Activated CD8-positive, alpha-beta memory T cell treated with anti-CD3 and anti-CD28 coated beads for 48 hours (primary cell): ENCODE measurements at places on chromosomes 6 and 20.

DNA sequence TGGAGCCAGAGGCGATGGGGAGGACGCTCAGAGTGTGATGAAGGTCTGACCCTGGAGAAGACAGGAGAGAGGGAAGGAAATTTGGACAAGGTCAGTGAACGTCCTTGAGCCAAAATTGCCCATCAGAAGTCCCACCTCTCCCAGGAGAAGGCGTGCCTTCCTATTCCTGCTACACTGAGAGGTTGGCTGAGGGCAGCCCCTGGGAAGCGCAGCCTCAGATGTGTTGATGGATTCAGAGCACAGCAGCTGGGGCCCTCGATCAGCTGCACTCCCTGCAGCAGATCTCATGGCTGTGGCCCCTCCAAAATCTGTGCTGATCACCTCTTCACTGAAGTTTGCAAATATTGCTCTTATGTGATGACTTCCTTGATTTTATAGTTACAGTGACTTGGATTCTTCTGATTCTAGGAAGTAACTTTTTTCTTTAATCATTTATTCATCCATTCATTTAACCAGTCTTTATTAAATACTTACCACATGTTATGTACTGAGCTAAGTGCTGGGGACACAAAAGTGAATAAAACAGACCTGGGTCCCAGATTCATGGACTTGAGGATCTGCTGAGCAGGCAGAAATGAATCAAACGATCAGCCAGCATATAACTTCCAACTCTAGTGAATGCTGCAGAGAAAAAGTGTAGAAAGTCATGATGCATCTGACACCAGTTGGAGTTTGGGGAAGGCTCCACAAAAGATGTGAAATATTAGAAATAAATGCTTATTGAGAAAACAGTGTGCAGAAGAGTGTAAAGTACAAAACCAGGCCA is 69.6 kb upstream of the ARMC2 start:
- DNase-seq, result no peak

- no peak for DNase-seq
These were observed 14.0 kb upstream of the SLC17A5 start for GRCh38 chr6:73667798-73668197.

- no peak for DNase-seq
These were observed 250.8 kb upstream of the PRDM1 start for GRCh38 chr6:105835373-105835772.

DNA sequence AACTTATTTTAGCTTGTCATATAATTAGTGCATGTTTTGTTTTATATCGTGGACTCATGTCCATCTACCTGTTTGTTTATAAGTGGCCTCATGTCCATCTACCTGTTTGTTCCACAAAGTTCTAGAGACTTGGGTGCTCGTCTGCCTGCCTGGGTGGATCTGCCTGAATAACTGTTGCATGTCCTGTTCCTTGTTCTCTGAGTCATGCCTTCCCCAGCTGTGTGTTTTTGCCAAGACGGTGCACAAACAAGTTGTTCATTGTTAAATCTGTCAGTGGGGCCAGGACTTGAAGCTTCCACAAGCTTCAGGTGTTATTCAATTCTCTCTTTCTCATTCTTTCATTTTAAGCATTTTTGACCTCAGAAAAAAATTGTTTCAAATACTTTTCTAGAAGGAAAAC is 358.0 kb upstream of the CITED2 start:
- DNase-seq, result no peak

GRCh38 chr6:36772397-36772796 is 66.8 kb downstream of the CPNE5 start:
- DNase-seq, result no peak

- no peak for DNase-seq
These were observed 15.6 kb downstream of the STX16 start for GRCh38 chr20:58666702-58667101.

DNA sequence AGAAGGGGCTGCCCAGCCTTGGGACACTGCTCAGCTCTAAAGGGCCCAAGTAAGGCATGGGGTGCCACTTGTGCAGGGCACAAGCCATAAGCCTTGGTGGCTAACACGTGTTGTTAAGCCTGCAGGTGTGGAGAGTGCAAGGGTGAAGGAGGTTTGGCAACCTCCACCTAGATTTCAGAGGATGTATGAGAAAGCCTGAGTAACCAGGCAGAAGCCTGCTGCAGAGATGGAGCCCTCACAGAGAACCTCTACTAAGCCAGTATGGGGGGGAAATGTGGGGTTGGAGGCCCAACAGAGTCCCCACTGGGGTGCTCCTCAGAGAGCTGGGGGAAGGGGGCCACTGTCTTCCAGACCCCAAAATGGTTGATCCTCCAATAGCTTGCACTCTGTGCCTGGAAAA is 32.6 kb downstream of the SERINC1 start:
- DNase-seq, result no peak

DNA sequence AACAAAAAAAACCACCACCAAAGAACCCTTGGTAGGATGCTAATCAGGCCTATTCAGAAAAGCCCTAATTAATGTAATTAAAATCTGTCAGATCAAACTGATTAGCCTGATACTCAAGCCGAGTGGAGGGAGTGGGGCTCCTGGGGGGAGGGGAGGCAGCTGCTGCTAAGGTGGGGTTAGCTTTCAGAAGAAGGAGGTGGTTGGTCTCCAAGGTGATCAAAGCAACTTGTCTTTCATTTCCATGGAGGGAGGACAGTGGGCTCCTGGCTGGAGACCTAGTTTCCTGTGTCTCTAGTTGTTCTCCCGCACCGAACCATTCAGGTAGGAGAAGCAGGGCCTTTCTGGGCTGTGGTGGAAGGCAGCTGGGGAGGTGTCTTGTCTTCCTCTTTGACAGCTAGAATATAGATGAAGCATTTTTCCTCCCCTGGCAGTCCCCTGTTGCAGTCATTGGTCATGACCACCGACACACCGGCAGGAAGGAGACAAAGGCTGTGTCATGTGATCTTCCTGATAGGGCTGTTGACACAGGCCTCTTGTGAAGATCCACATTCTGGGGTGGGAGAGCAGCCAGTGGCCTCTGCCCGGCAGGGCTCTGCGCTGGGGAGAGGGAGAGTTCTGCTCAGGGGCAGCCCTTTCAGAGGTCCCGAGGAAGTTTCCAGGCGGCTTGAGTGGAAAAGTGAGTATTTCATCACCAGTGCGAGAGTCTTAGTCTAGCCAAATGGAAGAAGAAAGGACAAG is 39.9 kb upstream of the PRDM1 start:
- no peak for DNase-seq

- DNase-seq, result no peak
These were observed 5.5 kb upstream of the JAG1 start for GRCh38 chr20:10679269-10679668.

- DNase-seq, result no peak
These were observed 198.7 kb downstream of the GPX5 start for GRCh38 chr6:28724395-28724794.

GRCh38 chr20:36249450-36249849 is 13.2 kb downstream of the AAR2 start:
- no peak for DNase-seq

DNA sequence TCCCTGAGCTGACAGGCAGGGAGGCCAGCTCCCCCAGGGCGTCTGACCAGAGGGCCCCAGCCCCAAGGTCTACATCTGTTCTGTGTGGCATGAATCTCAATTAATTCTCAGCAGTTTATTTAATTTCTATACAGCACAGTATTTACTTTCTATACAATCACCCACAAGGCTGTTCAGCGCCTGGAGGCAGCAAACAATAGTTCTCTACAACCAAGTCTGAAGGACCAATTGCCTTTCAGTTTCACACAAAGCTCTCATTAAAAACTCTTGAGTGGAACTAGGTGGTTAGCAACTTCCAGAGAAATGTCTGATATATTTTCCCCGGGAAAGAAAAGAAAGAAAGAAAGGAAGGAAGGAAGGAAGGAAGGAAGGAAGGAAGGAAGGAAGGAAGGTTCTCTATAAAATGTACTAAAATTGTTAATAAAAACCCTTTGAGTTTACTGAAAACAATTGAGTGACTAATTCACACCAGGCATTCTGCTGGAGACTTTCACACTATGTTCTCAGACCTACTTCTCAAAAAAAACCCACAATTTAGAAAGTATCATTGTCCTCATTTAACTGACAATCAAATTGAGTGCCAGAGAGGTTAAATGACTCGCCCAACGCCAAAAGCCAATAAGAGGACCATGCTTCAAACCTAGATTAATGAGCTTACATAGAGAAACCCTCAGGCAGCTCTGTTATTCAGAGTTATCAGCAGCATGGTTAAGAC is 62.5 kb downstream of the METTL24 start:
- DNase-seq, result no peak

DNA sequence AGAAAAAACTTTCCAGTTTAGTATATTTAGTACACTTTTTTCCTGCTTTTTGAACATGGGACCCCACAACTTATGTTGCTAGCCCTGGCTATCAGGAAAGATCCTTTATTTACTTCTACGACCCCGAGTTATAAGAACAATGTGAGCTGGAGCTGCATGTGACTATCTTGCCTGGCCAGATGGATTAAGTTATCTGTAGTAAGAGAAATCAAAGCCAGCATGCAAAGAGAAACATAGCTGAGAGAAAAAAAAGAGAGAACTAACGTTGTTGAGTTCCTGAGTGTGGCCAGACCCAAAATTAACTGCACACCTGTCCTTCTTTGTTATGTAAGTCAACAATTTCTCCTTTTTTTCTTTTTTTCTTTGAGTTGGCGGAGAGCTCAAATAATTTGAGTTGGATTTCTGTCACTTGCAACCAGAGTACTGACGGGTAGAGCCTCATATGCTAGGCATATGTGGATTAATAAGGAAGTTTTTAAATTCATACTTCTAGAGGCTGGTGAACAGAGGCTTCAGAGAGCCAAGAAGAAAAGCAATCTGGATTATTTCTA is 219.5 kb downstream of the HACE1 start:
- no peak for DNase-seq

GRCh38 chr20:10291568-10292248 is 73.1 kb downstream of the SNAP25 start:
- DNase-seq, result no peak

DNA sequence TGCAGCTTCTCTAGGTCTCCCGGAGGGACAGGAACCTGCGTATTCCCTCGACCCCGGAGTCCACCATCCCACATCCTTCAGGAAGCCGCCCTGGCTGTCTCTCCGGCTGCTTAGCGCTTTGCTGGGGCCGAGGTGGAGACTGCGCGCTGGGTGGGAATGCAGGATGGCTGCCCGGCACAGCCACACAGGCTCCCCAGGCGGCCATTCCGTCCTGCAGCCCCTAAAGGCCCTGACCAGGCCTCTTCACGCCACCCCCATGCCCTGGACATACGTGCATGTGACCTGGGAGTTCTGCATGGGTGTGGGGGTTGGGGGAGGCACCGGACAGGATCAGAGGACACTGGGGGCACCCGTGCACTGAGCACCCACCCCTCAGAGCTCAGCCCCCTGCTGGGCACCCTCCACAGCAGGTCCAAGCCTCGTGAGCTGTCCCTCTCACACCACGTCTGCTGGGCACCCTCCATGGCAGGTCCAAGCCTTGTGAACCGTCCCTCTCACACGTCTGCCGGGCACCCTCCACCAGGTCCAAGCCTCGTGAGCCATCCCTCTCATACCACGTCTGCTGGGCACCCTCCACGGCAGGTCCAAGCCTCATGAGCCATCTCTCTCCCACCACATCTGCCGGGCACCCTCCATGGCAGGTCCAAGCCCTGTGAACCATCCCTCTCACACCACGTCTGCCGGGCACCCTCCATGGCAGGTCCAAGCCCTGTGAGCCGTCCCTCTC is 40.4 kb upstream of the CHRNA4 start:
- no peak for DNase-seq

- no peak for DNase-seq
These were observed 306.7 kb downstream of the RNF144B start for GRCh38 chr6:18693881-18694280.

GRCh38 chr6:2751871-2752270 is 1.1 kb upstream of the MYLK4 start:
- no peak for DNase-seq

- DNase-seq, result no peak
These were observed 30.5 kb upstream of the RPS6KA2 start for GRCh38 chr6:166657531-166657930.

DNA sequence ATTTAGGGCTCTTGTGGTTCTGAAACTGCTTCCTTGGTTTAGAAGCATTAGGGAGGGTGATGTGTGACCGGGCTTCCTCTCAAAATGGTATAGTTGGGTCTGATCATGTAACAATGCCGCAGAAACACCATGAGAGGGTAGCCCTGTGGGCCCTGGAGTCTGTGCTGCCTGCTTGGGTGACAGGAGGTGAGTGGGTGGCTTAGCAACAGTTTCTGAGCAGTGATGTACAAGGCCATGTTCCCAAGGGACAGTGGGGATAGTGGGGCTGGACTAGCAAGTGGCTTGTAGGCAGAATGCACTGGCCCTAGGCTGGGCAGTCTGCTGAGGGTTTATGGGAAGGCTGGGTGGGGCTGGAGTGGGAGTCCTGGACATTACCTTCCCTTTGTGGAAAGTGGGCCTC is 106.9 kb upstream of the MYL9 start:
- no peak for DNase-seq

DNA sequence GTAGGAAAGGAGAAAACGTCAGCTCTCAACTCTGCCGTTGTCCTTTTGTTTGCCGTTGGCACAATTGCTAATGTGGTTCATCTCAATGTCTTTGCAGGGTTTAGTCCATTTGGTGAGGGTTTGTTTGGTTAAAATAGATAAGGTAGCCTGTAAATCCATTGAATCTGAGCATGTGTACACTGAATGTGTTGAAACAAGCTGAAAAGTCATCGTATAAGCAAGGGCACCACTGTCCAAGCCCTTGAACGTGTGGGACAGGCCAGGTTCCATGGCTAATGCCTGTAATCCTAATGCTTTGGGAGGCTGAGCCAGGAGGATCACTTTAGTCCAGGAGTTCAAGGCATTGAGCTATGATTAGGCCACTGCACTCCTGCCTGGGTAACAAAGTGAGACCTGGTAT is 224.7 kb upstream of the PLCB4 start:
- no peak for DNase-seq

GRCh38 chr20:10501402-10501801 is 66.3 kb downstream of the SLX4IP start:
- DNase-seq, result no peak

DNA sequence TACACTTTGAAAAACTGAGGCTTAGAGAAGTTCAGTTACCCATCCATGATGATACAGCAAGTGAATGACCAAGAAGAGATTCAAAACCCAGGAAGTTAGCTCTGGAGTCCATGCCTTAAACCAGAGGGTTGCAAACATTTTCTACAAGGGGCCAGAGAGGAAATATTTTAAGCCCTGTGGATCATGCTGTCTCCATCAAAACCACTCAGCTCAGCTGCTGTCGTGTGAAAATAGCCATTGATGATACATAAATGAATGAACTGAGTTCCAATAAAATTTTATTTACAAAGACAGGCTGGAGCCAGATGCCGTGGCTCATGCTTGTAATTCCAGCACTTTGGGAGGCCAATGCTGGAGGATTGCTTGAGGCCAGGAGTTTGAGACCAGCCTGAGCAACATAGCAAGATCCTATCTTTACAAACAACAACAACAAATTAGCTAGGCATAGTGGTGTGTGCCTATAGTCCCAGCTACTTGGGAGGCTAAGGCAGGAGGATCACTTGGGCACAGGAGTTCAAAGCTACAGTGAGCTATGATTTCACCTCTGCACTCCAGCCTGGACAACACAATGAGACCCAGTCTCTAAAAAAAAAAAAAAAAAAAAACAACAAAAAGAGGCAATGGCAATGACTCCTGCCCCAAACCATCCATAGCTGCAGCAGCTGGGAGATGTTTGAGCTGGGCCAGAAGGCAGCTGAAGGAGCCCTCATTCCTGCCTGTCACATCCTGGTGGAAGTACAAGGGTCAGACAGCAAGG is 44.1 kb upstream of the RIN2 start:
- no peak for DNase-seq

- DNase-seq, result no peak
These were observed 15.2 kb upstream of the CST9L start for GRCh38 chr20:23583526-23583925.
